Pulmonary artery endothelial cell (primary cell): ENCODE measurements at places on chromosomes 7 and 10. TPM values are rescaled to one million over a fixed set of nuclear protein-coding genes. Genes with fewer than 3 reads are reported as not detected.

DNA sequence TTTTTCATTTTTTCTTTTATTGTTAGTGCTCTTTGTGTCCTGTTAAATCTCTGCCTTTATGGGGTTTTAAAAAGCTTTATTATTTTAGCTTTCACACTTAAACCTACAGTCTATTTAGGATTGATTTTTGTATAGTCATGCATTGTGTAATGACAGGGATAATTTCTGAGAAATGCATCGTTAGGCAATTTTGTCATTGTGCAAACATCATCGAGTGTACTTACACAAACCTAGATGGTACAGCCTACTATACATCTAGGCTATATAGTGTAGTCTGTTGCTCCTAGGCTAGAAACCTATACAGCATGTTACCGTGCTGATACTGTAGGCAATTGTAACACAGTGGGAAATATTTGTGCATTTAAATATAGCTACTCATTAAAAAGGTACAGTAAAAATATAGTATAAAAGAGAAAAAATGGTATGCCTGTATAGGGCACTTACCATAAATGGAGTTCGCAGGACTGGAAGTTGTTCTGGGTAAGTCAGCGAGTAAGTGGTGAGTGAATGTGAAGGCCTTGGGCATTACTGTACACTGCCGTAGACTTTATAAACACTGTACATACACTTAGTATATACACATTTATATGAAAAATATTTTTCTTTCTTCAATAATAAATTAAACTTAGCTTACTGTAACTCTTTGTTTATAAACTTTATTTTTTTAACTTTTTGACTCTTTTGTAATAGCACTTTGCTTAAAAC is 16.0 kb downstream of the UBE2D1 start:
- no peak for DNase-seq

Gene ZNF804B
- not detected in 2 replicates for total RNA-seq

Gene MET
- 80.8 and 188 TPM in 2 replicates for total RNA-seq

DNA sequence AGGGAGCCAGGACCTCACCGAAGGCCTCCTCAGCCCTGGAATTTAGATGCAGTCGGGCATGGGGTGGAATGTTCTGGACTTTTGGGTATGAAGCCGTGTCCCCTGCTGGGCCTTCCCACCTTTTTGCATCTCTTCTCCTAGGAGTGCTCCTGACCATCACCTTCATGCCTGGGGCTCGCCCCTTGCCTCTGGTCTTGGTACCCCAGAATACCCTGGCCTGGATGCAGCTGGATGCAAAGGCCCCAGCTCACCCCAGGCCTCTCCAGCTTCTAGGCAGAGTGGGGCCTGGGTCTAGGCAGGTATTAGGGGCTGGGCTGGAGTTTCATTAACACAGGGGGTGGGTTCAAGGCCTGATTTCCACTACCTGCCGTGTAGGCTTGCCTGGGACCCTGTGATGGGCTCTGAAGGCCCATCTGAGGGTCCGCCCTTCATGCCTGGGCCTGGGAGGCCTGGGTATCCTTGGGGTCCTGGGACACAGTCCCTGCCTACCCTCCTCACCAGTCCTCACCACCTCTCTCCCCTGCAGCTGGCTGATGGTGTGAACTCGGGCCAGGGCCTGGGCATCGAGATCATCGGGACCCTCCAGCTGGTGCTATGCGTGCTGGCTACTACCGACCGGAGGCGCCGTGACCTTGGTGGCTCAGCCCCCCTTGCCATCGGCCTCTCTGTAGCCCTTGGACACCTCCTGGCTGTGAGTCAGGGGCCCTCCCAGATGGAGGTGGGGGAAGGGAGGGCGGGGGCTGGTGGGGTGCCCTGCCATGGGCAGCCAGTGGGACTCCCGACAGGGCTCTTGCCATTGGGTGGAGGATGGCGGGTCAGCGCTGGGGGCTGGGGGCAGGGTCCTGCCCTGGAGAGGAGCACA is 10.1 kb downstream of the AQP1 start:
- DNase-seq, result no peak

- DNase-seq, result no peak
Observed at GRCh38 chr10:21195252-21195651, 298.1 kb upstream of the NEBL start.

- DNase-seq, result no peak
Observed at GRCh38 chr7:11430841-11431240, 401.2 kb downstream of the THSD7A start.

DNA sequence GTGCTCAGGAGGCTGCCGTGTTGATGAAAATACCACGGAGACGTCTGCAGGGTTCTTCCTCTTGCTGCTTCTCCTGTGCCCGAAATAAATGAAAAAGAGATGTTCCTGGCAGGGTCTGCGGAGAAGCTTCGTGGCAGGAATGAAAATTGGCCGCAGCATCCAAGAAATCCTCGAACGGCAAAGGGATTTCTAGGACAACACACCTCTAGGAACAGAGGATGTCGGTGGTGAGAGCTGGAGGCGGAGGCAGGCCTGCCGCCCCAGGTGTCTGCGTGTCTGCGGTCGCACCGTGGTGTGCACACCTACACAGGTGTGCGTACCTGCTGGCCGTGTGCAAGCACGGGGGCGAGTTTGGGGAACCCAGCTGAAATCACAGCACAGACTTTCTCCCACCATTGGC is 43.4 kb downstream of the TMEM130 start:
- DNase-seq, result no peak

- DNase-seq, result no peak
Observed at GRCh38 chr10:28190196-28190595, 112.7 kb downstream of the MPP7 start.

Gene COL1A2
- 13.6 and 19.1 TPM in 2 replicates for total RNA-seq

GRCh38 chr7:69696054-69696591 is 97.8 kb downstream of the AUTS2 start:
- no peak for DNase-seq

DNA sequence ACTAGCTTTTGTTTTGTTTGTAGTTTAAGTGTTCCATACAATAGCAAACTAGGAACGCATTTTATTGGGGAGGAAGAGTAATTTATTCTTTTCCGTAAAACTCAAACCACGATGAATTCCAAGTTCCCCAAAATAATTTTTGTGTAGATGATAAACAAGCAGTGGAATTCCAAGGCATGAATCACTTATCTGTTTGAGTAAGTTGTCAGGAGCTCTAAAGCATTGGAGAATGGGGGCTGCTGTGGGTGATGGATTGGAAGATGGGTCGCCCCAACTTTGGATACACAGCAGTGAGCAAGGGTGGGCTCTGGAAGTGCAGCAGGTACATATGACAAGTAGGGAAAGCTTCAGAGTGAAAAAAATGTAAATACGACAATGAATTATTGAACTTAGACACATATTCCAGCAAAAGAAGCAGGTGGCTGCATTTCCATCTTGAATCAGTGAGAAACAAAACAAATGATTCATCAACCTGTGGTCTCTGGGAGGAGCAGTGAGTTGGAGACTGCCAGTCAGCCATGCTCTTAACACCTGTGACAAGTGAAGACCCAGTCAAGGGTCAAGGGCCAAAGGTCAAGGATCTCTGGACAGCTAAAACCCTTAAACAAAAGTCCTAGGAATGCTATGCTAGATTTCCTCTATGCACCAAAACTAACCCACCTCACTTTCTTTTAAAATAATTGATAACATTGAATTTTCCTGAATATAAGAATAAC is 34.2 kb upstream of the ADRB1 start:
- DNase-seq, result no peak

DNA sequence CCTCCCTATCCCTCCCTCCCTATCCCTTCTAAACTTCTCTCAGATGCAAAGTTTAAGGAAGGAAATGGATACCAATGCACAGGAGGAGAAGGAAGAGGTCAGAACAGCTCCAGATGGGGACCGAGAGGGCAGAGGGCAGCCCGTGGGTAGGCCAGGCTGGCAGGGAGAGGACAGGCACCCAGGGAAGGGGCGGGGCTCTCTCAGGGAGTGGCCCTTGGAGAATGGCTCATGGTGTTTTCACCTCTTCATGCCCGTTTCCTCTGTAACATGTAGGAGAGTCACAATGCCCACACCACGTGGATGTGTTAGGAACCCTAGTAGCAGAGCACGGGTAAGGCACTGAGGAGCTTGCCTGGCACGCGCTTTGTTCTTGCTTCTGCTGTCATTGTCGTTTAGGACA is 264.5 kb downstream of the CELF2 start:
- no peak for DNase-seq

DNA sequence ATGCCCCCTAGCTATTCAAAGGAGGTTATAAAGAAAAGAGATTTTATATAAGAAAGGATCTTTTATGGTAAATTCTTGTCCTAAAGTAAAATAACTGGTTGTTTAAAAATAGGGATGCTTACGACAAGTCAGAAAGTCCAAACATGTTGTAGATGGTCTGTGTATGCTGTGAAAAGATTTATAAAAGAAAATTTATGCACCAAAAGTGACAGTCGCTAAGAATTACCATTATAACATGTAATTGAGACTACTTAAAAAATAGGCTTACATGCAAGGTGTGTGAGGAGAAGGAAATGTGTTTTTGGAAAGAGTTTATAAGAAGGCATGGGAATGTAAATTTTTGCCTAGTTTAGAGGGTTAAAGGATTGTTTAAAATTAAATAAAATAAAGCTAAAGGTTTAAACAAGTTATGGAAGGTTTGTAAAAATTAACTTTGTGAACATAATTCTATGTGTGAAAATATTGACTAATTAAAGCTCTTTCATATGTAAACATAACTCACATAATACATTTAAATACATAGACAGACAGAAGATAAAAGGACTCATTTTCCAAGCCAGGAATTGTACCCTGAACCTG is 118.5 kb downstream of the LYZL1 start:
- no peak for DNase-seq

Gene SEC61G
- 207 and 212 TPM in 2 replicates for total RNA-seq

DNA sequence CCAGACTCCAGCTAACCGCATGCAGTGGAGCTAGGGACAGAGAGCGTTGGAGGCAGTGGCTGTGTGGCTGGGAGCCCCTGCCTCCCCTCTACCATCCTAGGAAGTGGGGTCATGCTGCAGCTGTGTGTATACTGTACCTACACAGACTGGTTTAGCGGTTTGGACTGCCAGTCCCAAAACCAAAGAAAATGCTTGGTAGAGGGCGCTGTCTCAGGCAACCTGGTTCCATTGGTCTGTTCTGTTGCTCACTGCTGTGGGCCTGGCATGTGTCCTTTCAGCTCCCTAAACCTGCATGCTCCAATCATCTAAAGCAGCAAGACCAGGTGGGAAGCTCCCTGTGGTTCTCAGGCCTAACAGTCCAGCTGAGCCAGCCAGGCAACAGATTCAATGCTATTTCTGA is 4.5 kb downstream of the RBP4 start:
- DNase-seq, result no peak

DNA sequence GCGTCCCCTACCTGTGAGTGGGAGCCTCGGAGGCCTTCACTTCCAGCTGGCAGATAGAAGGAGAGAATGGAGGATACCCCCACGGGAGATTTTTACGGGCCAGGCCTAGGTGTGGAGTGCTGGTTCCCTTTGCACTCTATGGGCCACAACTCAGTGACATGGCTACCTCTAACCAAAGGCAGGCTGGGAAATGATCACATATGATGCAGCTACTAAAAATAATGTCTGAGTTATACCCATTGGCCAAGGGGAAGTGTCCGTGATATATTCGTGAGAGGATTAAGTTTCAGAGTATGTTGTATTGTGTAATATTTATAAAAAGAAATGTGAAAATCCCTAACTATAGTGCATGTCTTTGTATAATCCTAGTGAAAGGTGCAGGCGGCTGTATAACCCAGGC is 13.5 kb upstream of the HIPK2 start:
- no peak for DNase-seq

- DNase-seq, result no peak
Observed at GRCh38 chr7:35725280-35725680, 30.3 kb upstream of the HERPUD2 start.

Gene TFR2
- 0.33 and 0.85 TPM in 2 replicates for total RNA-seq

Gene PRKG1
- 1.3 TPM in 2 replicates for total RNA-seq

Gene GPR158
- under 0.01 and 0.07 TPM in 2 replicates for total RNA-seq

Gene PI4K2A
- total RNA-seq, result 17.1 and 19.3 TPM in 2 replicates

GRCh38 chr7:5005066-5005465 is 40.6 kb upstream of the RBAK start:
- no peak for DNase-seq

GRCh38 chr7:37113661-37114355 is 334.9 kb downstream of the ELMO1 start:
- DNase-seq, result no peak

- DNase-seq, result no peak
Observed at GRCh38 chr7:36925691-36926090, 201.4 kb upstream of the AOAH start.

DNA sequence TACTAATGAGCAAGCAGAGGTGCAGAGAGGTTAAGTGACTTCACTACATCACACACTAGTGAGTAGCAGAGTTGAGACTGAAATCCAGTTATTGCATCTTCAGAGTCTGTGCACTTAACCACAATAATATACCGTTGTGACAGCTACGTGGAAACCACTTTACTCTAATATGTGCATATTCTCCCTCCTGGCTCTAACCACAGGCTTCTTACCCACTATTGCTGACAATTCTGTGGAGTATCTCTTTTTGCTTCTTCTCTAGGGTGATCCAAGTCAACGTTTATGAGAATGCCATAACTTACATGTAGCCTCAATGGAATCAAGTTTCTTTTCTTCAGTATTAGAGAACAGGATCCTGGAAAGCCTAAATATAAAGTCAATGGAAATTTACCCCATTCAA is 64.2 kb upstream of the MEOX2 start:
- no peak for DNase-seq

DNA sequence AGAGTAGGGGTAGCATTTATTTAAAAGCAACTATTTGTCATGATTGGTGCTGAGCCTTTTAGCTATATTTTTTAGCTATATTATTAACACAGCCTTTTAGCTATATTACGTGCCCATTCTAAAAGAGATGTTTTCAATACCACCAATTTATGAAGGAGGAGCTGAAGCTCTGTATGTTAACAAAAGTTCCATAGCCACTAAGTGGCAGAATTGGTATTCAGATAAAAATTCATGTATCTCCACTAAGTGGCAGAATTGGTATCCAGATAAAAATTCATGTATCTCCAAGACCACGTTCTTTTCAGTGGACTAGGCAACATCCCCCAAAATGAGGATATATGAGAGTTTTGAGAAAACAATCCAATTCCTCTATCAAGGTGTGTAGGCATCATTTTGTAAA is 268.6 kb downstream of the HGF start:
- DNase-seq, result no peak

Gene C7orf57
- under 0.01 and 0.11 TPM in 2 replicates for total RNA-seq

DNA sequence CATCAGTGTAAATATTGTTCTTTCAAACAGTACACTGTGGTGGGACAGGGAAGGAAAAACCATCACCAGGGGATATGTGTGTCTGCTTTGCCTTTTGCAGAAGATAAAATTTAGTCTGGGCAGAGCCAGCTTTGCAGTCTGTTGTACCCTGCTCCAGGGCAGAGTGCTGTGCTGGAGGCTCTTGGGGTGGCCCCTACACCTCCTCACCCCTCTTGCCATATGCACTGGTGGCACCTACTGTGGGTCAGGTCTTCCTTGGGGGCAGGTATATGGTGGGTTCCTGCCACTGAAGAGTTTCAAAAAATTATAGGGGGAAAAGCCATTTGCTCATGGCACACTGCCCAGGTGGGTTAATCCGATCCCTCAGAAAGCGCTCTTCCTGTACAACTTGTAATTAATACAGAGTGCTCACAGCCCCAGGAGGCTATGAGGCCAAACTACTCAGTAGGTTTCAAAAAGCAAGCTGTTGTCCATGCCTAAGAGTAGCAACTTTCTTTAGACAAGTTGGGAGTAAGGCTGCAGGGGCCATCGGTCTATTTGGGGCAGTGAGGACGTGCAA is 112.7 kb upstream of the BMPER start:
- DNase-seq, result no peak

GRCh38 chr10:91341686-91342085 is 68.5 kb upstream of the HECTD2 start:
- no peak for DNase-seq
